ENCODE measurements at places on chromosomes 1 and 21. TPM values are rescaled to one million over a fixed set of nuclear protein-coding genes. Genes with fewer than 3 reads are reported as not detected.

Gene TMEM61
- 8.3 TPM for total RNA-seq

Gene SPATA17
- total RNA-seq = 0.48 TPM

DNA sequence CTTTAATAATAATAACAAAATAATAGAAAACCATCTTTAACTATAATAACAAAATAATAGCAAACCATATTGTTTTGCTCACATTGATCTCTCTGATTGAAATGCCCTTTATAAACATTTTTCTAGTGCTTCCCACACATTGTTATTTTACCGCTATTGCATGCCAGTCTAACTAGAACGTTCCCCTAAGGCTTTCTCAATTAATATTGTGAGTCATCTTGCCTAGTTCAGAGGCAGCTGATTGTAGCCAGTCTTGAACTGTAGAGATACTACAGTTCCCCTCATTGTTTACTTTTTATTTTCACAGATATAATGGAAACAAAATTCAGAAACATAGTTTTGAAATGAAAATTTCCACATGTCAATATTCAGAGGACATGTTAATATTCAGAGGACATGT is 192.3 kb upstream of the ADGRL4 start:
- no peak for DNase-seq

GRCh38 chr21:31993826-31994825 is 121.3 kb downstream of the HUNK start:
- no peak for DNase-seq

DNA sequence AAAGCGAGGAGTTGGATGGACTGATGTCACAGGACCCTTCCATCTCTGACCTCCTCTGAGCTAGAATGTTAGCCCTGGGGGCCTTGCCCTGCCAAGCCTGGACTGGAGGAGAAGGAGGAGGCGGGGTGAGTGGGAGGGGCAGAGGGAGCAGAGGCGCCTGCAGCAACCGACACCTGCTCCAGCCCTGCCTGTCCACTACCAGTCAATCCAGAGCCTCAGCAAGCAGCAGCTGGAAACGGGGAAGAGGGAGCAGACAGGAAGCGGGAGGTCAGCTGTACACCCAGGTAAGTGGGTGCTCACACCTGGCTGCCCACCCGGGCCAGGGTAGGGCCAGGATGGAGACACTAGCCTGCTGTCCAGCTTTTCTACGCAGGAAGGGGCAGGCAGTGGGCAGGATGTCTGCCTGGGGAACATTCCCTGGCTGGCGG is at the start of gene IGFN1:
Gene IGFN1 (plus strand): TSS at position 201 of the 428 bp plus-strand sequence. CDS start 2,470 bp downstream, outside the sequence.
- DNase-seq = no peak

DNA sequence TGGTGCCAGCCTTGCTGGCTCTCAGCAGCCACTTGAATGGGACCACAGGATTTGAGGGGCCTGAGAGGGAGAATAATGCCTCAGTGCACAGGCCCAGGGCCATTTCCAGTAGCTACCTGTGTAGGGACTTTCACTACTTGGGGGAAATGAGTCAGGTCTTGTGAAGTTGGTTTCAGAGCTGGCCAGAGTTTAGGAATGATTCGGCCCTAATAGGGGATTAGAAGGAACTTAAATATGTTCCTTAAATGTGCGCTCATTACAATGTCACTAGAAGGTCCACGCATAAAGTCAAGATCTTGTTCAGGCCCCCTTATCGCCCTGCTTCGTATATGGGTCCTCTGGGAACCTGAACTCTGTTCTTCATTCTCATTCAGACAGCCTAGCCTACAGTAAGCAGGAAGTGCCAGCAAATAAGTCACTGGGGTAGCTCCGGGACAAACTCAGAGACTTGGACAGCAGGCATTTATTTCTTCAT is 5.6 kb upstream of the AKR1A1 start:
- no peak for DNase-seq

Measured in breast epithelium (tissue), 4 donors.